ENCODE measurements at places on chromosomes 3 and 15. TPM values are rescaled to one million over a fixed set of nuclear protein-coding genes. Genes with fewer than 3 reads are reported as not detected.

DNA sequence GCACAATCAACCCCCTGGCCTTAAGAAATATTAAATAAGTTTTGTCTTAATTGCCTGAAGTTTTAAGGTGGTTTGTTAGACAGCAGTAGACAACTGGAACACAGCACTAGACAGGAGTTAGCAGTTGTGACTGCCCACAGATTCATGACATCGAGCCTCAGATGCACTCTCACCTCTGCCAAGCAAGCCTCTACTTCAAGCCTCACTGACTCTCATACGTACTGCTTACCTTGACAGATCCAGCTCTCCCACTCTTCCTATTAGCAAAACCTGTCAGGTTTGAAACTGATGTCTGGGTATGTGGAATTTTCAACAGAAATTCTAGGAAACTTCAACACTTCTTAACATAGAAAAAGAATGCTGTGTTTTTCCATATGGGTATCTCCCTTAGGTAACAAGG is 382.9 kb upstream of the DPH6 start:
- H3K27me3 ChIP-seq, result no peaks in the 10 kb centered on the region
- no peak for DNase-seq
- H3K36me3 ChIP-seq, result no peaks in the 10 kb centered on the region
- H3K4me3 ChIP-seq, result no peak overlapping the region
- H3K4me1 ChIP-seq, result no peaks in the 10 kb centered on the region

DNA sequence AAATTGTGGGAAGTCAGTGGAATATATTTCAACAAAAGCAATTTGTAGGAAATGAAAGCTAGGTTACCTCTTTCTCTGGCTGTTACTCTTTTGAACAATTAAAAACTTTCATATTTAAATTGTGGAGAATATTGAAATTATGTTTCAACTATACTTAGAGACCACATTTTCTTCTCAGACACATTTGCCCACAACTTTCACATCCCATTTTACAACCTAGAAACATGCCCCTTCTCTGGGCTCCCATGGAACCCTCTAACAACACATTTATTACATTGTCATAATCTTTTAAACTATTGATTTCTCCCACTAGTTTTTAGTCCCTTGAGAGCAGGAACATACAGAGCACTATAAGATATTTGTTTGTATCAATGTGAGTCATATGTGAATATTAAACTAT is 211.7 kb upstream of the TTC14 start:
- no peaks in the 10 kb centered on the region for H3K36me3 ChIP-seq
- no peak overlapping the region for H3K27ac ChIP-seq
- no peaks in the 10 kb centered on the region for H3K27me3 ChIP-seq
- H3K4me3 ChIP-seq, result no peak overlapping the region
- DNase-seq, result no peak

DNA sequence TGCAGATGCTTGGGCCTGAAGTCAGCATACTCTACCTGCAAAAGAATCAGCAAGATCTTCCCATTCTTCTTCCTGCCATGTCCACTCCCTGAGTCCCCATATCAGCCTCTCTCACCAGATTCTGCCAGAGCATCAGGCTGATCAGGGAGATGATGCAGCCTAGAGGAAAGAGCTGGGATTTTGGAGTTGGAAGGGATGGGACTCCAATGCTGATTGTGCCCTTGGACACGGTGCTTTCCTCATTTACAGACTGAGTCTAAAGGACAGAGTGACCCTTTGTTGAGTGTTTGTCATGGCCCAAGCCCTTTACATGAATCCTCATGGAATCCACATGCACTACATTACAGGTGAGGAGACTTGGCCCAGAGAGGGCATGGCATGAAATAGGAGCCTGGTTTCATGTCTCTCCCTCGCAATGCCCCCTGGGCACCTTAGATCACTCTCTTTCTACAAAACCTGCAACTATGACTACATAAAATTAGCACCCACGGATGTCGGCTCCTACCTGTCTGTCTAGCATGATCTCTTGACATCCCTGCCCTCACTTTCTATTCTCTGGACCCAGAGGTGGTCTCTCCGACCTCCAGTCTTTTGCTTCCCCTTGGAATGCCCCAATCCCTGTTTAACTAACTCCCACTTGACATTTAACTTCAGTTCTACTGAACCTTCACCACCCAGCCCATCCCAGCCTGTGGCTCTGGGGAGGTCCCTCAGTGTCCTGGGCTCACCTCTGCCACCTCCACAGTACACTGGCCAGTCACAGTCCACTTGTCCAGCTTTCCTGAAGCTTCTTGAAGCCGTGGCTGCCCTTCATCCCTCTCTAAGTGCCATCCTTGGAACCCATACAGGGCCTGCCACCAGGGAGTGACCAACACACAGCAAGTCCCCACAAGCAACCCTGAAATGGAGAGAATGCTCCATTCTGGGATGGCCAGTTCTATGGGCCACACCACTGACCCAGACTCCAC is 173.5 kb downstream of the ABHD5 start:
- H3K4me3 ChIP-seq, result no peak overlapping the region
- H3K36me3 ChIP-seq, result no peaks in the 10 kb centered on the region
- no peak for DNase-seq

The TICRR gene
- 1.6 TPM for total RNA-seq

The KCNH8 gene
- total RNA-seq, result 0.89 TPM
